A549 treated with CpdA at 1 μM for 4 hours (cell line): ENCODE measurements at places on chromosomes 16 and 17. TPM values are rescaled to one million over a fixed set of nuclear protein-coding genes. Genes with fewer than 3 reads are reported as not detected.

Gene TIGD7
- 0.86 to 1.5 TPM (median 1.4 TPM) in 5 replicates for total RNA-seq

Gene CYGB
- total RNA-seq, result 1.1 to 1.9 TPM (median 1.2 TPM) in 5 replicates

Gene CCL7
- total RNA-seq, result 0.19 to 0.82 TPM (median 0.61 TPM) in 5 replicates

Gene SPNS2
- 7.3 to 13.9 TPM (median 10.7 TPM) in 5 replicates for total RNA-seq

Gene NUPR1
- total RNA-seq, result 13.3 to 20.6 TPM (median 15.0 TPM) in 5 replicates

Gene EVI2B
- total RNA-seq, result 0.11 to 0.17 TPM (median 0.14 TPM) in 4 of 5 replicates, not detected in the other

Gene CCL3
- total RNA-seq, result not detected in 5 replicates

Gene RPA1
- 64.4 to 90.3 TPM (median 83.0 TPM) in 5 replicates for total RNA-seq

Gene AIPL1
- total RNA-seq, result not detected in 5 replicates

Gene CCL4L2
- not detected in 5 replicates for total RNA-seq

Gene TPSD1
- 0.03 TPM in 1 of 5 replicates, not detected in the others for total RNA-seq

Gene SMTNL2
- total RNA-seq, result 0.12 to 0.99 TPM (median 0.31 TPM) in 5 replicates

Gene GRB7
- 4.1 to 7.6 TPM (median 6.6 TPM) in 5 replicates for total RNA-seq

Gene THUMPD1
- 20.8 to 29.6 TPM (median 23.3 TPM) in 5 replicates for total RNA-seq
